ENCODE measurements at places on chromosomes 4 and X.
A peak's percentile ranks its signal among the peaks of the same experiment; 100 is the strongest.

DNA sequence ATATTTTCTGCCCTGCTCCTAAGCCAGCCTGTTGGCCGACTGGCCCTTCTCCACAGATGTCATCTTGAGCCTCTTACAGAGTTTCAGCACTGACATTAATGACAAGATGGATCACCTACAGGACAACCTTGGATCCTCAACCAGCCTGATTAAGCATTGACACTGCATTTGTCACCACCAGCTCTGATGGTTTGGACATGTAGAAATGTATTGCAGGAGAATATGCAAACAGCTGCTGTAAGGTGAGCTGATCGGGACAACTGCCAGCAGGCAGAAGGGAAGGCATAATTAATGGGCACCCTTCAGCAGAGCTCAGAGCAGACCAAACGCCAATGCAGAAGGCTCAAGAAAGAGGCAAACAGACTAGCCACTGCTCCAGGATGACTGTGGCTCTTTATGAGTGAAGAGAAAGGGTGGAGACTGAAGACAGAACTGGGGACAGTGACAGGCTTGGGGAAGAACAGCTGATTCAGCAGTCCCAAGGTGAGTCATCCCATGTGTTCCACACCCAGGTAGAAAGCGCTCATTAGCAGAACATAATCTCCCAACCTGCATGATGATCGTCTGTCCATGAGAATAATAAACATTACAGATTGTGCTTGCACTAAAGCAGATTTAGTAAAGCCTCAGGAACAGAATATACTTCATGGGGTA lies 6.7 kb downstream of the CORIN start:
- DNase-seq = no peak

- DNase-seq = no peak
Measured at GRCh38 chr4:1794809-1795298, 1.8 kb downstream of the FGFR3 start.

GRCh38 chr4:182144626-182145333 lies 98.4 kb upstream of the TENM3 start:
- no peak for DNase-seq

- no peak for DNase-seq
Measured at GRCh38 chr4:167787231-167787630, 305.1 kb upstream of the ANXA10 start.

DNA sequence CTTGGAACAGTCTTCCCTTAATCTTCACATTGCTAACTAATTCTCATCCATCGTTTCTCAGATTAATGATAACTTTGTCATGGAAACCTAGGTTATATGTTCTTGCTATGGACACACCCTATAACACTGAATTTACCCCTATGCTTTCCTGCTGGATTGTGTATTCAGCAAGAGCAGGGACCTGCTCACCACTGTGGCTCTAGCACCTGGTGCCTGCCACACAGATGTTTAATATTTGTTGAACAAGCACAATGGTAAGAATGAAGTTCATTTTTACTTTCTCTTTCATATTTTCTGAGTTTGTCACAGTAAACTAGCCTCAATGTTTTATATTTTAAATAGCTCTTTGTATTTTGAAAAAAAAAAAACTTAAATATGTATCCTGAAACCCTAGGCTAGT lies 734.0 kb upstream of the DIAPH2 start:
- no peak for DNase-seq

GRCh38 chr4:70979445-70980008 lies 13.9 kb upstream of the DCK start:
- DNase-seq = peak; percentile 59

- no peak for DNase-seq
Measured at GRCh38 chr4:130712038-130712437, 1616.1 kb downstream of the C4orf33 start.

GRCh38 chrX:96989830-96990571 lies 106.3 kb downstream of the RPA4 start:
- no peak for DNase-seq

DNA sequence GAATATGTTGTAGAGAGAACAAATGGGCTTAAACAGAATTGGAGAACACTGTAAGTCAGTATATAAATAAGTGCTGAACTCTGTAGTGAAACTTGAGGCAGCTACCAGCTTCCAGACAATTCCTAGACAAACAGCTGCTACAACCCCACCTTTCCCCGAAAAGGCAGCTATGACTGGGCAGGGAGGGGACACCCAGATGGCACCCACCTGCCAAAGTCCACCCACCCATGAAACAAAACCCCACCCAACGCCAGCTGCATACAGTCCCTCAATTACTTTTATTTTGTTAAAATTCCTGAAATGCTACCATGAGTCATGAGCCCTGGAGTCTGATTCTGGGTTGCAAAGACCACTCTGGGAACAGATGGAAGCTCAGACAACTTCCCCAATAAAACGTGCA lies 24.4 kb downstream of the RELL1 start:
- DNase-seq = no peak

- DNase-seq = no peak
Measured at GRCh38 chrX:12245650-12246645, 107.7 kb downstream of the FRMPD4 start.

GRCh38 chr4:142418697-142419096 lies 427.4 kb downstream of the INPP4B start:
- no peak for DNase-seq

- no peak for DNase-seq
Measured at GRCh38 chrX:13764281-13764680, 29.7 kb downstream of the OFD1 start.

GRCh38 chr4:165152527-165152926 lies 39.9 kb upstream of the TMEM192 start:
- DNase-seq = no peak

DNA sequence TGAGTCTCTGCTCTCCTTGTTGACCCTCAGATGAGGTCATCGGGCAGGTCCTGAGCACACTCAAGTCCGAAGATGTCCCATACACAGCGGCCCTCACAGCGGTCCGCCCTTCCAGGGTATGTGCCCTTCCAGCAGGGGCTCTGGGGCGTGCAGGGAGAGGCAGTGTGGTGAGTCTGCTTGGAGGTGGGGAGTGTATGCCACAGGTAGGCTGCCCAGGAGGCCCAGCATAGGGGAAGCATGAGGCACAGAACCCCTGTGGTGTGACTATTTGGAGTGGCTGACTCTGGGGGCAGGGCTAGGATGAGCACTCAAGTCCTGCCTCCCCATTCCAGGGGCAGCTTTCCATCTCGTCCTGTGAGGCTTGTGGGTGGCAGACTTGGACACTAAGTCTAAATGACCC lies 3.3 kb upstream of the GDI1 start:
- no peak for DNase-seq

GRCh38 chr4:139184129-139184528 lies 7.1 kb upstream of the ELF2 start:
- DNase-seq = peak; percentile 56

DNA sequence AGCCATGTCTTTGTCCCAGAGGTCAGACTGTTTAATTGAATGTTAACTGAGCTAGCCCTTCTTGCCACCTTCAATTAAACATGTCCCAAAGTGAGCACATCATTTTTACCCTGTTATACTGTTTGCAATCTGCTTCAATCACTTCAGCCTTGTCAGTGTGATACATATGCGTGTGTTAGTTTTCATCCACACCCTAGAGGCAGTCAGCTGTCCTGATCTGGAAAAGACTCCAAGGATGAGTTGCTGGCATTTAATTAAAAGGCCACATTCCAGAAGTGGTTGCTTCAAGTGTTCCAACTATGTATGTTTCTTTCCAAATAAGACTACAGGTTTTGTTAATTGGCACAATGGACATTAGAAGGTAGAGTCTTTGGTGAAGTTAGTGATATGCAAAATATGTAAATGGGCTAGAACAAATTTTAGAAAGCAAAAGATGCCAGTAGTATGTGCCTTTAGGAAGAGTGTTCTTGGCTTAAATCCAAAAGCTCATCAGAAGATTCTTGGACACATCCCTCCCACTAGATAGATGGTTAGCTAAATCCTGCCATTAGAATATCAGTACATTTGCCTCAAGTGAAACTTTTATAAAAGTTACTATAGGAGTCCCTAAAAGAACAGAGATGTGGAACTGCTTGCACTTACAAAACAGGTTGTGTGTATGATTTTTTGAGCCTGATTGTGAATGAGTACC lies 79.5 kb upstream of the SLIT2 start:
- DNase-seq = no peak

DNA sequence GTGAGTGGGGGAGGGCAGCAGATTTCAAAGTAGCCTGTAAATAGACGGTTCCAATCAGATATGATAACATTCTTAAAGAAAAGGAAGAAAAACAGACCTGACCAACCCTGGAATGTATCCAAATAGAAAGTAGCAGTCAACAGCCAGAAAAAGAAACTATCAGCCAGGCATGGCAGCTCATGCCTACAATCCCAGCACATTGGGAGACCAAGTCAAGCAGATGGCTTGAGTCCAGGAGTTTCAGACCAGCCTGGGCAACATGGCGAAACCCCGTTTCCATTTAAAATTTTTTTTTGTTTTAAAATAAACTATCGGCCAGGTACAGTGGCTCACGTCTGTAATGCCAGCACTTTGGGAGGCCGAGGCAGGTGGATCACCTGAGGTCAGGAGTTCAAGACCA lies 125.0 kb downstream of the THOC2 start:
- DNase-seq = no peak

GRCh38 chr4:184861047-184861446 lies 35.3 kb upstream of the ACSL1 start:
- no peak for DNase-seq

GRCh38 chr4:136863756-136864155 lies 668.5 kb downstream of the PCDH18 start:
- DNase-seq = peak; percentile 5

- no peak for DNase-seq
Measured at GRCh38 chr4:123676890-123677229, 280.3 kb downstream of the SPRY1 start.

GRCh38 chr4:5814421-5814820 lies 78.5 kb downstream of the CRMP1 start:
- no peak for DNase-seq

- DNase-seq = no peak
Measured at GRCh38 chr4:79048878-79049277, 109.6 kb upstream of the PAQR3 start.

DNA sequence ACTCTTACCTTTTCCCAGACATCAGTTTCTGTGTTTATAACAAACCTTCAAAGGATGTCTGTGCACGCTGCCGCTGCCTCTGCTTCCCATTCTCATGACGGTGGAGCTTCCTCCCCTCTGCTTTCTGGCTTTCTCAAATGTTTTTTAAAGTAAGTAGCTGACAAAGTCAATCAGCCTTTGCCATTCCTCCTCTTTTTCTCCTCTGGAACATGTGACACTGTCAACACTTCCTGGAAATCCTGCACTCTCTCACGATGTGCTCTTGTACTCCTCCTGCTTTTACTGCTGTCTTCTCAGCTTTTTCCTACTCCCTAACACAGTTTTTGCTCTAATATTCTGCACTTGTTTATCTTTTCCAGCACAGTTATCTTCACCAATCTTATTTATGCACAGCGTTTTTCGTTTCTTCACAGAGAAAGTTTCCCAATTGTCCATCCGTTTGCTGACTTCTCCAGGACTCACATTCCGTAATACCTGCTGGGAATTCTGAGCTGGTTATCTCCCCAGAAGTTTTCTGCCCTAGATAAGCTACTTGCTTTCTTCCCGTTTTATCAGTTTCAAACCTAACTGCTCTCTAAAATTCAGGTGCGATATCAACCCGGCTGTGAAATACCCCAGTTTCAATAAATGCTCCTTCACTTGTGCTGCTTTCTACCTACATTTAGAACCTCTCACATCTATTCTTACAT lies 465.6 kb upstream of the AGA start:
- DNase-seq = no peak

- DNase-seq = no peak
Measured at GRCh38 chr4:145887241-145887991, 51.2 kb downstream of the ZNF827 start.

GRCh38 chrX:48683411-48683982 lies at the start of gene WAS:
Gene WAS, plus strand, starts transcription at chrX:48683799. Its CDS starts 55 bp downstream, at chrX:48683854.
- DNase-seq = peak; percentile 60

DNA sequence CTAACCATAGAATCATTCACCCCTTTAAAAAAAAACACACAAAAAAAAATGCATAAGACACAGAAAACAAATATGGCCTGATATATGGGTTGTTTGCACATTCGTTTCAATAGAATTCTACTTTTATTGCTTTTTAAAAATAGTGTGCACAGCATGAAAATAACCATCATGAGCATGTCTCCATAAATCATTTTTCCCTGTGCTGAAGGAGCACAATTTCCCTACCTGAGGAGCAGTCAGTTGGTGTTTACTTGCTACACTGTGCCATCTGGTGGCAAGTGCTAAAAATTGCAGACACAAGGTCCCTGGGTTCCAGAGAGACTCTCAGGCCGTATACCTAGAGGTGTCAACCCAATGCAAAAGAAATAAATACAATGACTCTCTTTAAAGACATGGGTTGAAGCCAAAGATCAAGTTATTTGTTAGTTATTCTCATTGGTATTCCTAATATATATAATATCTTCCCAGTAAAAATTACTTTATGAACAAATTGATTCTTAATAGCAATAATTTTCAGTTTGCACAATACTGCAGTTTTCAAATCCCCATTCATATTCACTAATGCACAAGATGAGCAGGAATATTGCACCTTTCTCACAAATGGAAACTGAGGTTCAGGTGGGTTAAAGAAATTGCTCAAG lies 551.4 kb downstream of the IQCM start:
- peak; percentile 29 for DNase-seq

DNA sequence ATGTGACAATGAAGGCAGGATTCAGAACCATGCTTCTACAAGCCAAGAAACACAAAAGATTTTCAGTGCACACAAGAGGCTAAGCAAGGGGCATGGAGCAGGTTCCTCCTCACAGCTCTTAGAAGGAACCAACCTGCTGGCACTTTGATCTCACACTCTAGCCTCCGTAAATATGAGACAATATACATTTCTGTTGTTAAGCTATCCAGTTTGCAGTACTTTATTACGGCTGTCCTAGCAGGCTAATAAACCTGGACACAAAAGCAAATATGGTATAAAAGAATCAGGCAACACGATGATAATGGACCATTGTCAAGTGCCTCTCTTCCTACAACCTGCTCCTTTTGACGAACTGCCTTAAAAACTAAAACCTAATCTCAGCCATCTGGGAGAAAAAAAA lies 114.5 kb downstream of the ZAR1 start:
- no peak for DNase-seq

GRCh38 chrX:107773906-107774435 lies 1.6 kb downstream of the TSC22D3 start:
- DNase-seq = no peak

DNA sequence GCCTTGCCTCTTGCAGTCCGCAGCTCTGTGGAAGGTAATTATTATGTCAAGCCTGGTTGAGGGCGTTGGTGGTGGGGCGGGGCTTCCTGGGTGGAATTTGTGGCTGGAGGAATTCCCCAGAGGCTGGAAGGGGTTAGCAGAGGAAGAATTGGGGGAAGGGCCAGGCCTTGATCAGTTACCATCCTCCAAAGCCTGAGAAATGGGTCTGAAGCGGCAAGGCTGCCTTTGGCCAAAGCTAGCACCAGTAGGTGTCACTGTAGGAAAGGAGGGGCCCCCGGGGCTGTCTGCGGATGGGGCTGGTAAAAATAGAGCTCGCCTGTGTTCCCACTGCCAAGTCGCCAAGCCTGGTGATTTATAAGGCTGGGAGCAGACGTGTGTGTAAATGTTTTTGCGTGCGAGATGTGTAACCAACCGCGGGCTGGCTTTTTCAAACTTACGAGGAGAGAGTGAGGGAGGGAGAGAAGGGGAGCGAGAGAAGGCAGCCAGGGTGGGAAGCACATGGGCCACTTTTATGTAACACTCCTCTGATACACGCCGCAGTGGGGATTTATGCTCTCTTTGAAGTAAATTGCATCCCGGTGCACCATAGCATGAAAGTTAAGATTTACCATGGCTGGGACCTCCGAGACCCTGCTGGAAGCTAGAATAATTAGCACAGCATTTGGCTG lies 367.0 kb downstream of the BCOR start:
- peak; percentile 21 for DNase-seq

- DNase-seq = no peak
Measured at GRCh38 chr4:88101165-88101564, 57.3 kb downstream of the ABCG2 start.
